ENCODE measurements at places on chromosomes 11 and 22.

GRCh38 chr11:69703768-69704507 is at the start of gene FGF19:
Gene FGF19 (minus strand): TSS chr11:69704022. CDS start chr11:69703876, 146 bp downstream.
- DNase-seq: no peak

DNA sequence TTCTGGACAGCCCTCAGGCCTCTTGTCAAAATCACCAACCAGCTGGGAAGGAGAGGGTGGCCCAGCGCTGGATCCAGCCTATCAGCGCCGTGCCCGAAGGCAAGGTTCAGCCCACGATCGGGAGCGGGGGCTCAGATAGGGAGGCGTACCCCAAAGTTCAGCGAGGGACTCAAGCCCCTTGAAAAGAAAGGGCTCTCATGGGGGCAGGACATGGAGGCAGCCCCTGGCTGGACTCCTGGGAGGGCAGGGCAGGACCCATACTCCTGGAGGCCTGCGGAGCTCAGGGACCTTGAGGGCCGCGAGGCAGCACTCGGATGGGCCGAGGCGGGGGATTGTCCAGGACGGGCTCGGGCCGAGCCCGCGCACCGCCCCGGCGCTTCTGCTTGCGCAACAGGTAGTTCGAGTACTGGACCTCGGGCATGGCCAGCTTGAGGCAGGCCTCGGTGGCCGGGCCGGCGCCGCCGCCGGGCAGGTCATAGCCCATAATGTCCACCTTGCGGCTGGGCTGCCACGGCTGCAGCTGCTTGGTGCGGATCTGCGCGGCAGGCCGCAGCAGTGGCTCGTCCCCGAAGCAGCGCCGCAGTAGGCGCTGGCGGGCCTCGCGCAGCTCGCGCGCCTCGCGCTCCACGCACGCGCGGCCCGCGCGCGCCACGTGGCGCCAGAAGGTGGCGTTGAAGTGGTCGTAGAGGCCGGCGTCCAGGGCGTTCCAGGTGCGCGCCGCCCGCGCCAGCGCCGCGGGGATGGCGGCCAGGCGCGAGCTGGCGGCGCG is 6.5 kb downstream of the GAL3ST3 start:
- no peak for DNase-seq

- peak; percentile 84 for DNase-seq
Measured at GRCh38 chr11:66069715-66070603, at the start of gene PACS1. Gene PACS1 (plus strand): TSS chr11:66070272. CDS start chr11:66070487, 215 bp downstream.

- DNase-seq: no peak
Measured at GRCh38 chr11:17580271-17580670, 33.2 kb downstream of the OTOG start.

GRCh38 chr22:46591930-46592329 is 28.3 kb upstream of the GRAMD4 start:
- DNase-seq: no peak

DNA sequence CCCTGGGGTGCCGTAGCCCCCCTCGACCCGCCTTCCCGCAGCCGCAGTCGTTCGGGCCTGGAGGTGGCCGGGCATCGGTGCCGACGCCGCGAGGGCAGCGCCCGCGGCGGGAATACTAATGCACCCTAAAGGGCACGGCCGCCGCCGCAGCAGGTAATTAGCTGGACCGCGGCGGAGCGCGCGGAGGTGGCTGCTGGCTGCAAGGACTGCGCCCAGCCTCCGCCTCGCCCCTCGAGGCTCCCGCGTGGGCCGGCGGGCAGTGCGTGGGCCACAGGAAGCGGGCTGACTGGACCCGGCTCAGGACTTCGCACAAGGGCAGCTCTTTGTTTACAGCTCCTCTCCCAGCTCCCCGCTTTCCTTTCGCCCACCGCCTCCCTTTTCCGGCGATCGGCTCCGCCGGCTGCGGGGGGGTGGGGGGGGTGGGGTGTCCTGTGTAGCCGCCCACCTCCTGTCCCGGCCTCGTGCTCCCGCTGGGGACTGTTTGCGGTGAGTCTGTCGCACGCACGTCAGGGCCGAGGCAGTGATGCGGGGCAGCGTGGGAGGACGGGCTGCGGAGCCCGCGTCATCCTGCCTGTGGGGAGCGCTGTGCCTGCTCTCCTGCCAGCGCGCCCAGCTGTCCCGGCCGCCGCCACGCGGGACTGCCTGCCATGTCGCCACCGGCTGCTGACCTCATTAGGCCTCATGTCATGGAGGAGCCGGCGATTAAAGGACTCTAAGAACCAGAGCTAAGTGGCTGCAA is 53.2 kb downstream of the GRIK4 start:
- DNase-seq: peak; percentile 79

DNA sequence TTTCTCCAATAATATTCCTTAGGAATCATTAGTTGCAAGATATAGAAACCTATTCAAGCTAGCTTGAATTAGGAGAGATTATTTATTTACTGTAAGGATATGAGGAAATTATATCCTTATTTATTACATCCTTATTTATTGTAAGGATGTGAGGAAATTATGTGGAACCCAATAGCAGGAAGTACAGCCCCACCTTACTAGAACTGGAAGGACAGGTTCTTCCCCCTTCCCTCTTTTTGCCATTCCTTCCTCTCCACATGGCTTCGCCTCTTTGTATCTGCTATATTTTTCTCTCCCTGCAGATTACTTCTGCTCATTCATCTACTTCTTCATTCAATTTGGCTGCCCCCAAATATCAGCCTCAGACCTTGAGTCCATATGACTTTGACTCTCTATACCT is 49.5 kb upstream of the B3GNT6 start:
- no peak for DNase-seq

- DNase-seq: no peak
Measured at GRCh38 chr22:32874976-32875375, 73.5 kb downstream of the TIMP3 start.

- no peak for DNase-seq
Measured at GRCh38 chr11:97687111-97687510, 1297.3 kb downstream of the JRKL start.

GRCh38 chr22:22009661-22010060 is 27.1 kb upstream of the TOP3B start:
- no peak for DNase-seq

GRCh38 chr11:122404571-122404970 is 251.0 kb upstream of the UBASH3B start:
- DNase-seq: no peak

- no peak for DNase-seq
Measured at GRCh38 chr11:78995171-78995570, 420.5 kb upstream of the NARS2 start.

DNA sequence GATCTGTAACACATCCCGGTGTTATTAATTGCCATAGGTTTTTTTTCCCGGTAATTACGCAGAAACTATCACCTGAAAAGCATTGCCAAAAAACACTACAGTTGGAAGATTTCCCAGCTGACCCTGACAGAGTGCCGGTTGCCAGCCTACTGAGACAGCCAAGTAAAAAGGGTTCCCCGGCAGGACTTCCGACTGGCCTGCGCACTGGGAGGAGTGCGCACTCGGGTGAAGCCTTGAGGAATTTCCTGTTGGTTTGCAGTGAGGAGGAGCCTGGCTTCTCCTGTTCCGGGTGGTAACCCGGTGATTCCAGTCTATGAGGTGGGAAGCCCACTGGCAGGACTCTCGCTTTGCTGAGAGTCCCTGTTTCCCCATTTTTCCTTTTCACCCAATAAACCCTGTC is 52.1 kb downstream of the CNTF start:
- DNase-seq: no peak

DNA sequence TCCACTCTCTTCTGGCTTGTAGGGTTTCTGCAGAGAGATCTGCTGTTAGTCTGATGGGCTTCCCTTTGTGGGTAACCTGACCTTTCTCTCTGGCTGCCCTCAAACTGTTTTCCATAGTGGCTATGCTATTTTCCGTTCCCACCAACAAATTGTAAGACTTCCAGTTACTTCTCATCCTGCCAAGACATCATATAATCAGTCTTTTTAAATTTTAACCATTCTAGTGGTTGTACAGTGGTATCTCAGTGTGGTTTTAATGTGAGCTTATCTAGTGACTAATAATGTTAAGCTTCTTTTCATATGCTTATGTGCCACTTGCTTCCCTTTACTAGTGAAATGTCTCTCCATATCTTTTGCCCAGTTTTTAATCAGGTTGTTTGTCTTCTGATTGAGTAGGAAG is 13.6 kb upstream of the TRIM29 start:
- no peak for DNase-seq

- DNase-seq: no peak
Measured at GRCh38 chr22:34914846-34915245, 151.1 kb upstream of the ISX start.

- no peak for DNase-seq
Measured at GRCh38 chr11:125621995-125622394, 3.0 kb upstream of the CHEK1 start.

- DNase-seq: no peak
Measured at GRCh38 chr22:28938286-28938833, 55.0 kb downstream of the ZNRF3 start.

GRCh38 chr22:44153710-44154109 is 27.0 kb upstream of the PARVG start:
- DNase-seq: no peak

GRCh38 chr11:63887386-63887999 is 29.5 kb downstream of the RCOR2 start:
- DNase-seq: no peak

DNA sequence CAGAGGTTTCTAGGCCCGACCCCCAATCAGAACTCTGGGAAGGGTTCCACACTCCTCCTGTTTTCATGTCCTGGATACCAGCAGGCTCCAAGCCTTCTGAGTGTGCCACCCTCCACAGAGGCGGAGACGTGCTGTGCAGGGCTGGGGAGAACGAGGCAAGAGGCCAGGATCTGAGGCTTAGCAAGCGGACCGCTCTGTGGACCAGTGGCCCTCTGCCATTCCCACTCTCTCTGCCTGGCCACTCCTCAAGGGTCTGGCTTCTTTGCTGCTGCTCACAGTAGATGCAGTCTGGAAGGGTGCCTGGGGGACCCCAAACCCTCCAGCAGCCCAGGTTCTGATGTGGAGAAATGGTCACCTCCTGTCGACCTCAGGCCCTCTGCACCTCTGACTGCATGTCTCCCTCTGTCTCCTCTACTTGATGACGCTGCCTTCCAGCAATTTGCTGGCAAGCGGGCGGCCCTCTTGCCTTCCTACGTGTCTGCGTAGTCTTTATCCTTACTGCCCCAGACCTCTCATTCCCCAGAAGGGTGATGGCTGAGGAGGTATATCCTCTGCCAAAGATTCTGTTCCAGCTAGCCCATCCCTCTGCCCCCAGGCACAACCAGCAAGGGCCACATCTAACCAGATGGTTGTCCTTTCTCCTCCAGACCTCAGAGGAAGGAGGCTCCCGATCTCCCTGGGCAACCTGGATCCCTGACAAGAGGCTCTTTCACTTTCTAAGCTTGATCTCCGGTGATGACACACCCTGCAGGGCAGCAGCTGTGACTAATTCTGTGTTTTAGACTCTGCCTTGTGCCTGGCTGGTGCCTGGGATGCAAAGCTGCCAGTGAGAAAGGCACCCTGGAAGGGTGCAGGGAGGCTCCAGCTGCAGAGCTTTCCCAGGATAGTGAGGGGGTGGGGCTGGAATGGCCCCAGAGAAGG is 87.3 kb downstream of the NAT10 start:
- no peak for DNase-seq

GRCh38 chr22:32823024-32823730 is 21.7 kb downstream of the TIMP3 start:
- DNase-seq: no peak

DNA sequence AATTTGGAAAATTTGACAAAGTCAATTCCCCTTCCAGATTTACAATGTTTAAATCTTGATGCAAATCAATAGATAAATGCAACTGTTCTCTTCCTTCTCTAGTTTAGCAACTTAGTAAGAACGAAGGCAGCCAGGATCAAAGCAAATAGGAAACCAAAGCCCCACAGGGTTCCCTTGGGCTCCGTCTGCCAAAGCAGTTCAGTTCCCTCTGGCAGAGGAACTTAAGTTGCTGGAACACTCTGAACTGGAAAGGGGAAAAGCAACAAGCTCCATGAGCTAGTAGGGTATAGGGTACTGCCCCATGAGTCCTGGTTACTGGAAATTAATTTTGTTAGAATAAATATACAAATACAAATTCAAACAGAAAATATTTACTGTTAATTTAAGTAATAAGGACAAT is 91.3 kb downstream of the RELT start:
- DNase-seq: no peak

GRCh38 chr11:117855912-117856651 is 20.4 kb downstream of the FXYD6 start:
- no peak for DNase-seq

- DNase-seq: no peak
Measured at GRCh38 chr11:69734367-69734766, 30.5 kb upstream of the FGF19 start.

- no peak for DNase-seq
Measured at GRCh38 chr11:126083829-126084607, 21.4 kb upstream of the CDON start.

DNA sequence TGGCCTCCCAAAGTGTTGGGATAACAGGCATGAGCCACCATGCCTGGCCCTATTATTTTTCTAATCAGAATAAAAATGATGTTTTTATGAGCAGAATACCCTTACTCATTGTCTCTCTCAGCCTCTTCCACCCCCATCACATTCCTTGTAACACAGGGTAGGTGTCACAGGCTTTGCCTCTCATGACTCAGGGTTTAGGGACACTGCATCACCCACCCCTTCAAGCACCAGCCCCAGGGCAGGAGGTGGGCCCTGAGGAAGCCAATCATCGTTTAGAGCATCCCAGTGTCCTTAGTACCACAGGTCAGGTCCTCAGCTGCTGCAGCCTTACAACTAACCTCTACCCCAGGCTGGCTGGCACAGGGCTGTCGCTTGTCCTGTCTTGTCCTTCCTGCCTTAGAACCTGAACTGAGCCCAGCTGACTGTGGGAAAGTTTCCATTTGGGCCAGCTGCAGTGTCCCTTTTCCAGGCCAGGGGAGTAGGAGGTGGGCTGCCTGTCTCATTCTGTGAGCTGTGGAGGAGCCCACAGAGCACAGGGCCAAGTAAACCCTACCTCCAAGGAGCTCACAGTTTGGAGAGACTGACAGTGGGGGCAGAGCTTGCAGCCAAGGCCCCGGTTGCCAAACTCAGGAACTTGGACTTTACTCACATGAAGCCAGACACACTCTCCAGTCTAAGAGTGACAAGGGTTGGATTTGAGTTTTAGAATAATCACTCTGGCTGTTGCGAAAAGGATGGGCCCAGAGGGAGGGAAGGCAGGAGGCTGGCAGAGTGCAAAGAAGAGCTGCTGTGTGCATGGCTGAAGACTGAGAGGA is 19.5 kb upstream of the UVRAG start:
- no peak for DNase-seq

DNA sequence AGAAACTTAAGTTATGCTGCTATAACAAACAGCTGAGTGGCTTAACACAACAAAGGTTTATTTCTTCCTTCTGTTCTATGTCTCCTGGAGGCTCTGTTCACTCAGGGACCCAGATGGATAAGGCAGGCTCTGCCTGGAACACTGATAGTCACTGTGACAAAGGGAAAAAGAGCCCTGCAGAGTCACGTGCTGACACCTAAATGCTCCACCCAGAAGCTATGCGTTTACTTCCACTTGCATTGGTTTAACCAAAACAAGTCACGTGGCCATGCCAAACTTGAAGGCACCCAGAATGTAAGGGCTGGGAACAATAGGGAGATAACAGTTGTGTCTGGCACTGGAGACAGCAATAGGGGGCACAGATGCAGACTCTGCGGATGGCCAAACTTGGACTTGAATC is 3.4 kb upstream of the MS4A15 start:
- DNase-seq: no peak

All from GM19239 (cell line).